Stimulated activated CD4-positive, alpha-beta T cell treated with anti-CD3 and anti-CD28 coated beads, Interleukin-4, amount 100 ng/mL, for 1 hour (primary cell): ENCODE measurements at places on chromosomes 5 and 9.

DNA sequence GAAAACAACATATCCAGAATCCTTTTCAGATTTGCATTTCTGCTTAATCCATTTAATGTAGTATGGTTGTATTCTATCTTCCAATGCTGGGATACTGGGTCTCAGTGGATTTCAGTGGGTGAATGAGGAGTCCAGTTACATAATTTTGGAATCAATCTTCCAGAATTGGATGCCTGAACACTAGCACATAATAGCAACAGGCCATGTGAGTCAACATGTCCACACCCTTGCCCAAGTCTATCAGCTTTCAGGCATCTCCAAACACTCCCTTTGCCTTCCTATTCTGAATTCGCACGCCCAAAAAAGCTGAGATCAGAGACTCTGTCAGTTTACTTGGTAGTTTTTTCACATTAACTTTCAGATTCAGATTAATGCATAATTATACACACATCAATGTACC is 202.6 kb downstream of the TSSK1B start:
- no peak for DNase-seq

DNA sequence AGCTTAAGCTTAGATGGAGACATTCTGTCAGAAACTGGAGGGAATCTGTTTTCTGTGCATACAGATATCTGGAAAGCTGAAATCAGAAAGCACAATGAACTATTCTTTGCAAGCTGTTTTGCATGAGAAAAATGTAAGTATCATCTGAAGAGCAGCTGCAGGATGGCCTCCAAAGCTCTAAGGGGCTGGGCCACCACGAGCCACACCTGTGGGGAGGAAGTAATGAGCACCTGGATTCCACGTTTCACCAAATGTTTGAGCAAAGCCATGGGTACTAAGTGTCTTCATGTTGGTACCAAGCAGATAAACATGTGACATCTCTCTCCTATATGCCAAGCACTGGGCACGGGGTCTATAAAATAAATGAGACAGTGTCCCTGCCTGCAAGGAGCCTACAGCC is 199.3 kb downstream of the TTLL11 start:
- no peak for DNase-seq

GRCh38 chr5:173733831-173734501 is 117.5 kb upstream of the BOD1 start:
- no peak for DNase-seq

GRCh38 chr5:94362857-94363256 is 255.5 kb downstream of the KIAA0825 start:
- no peak for DNase-seq

GRCh38 chr5:162429142-162429541 is 361.6 kb downstream of the GABRG2 start:
- no peak for DNase-seq

DNA sequence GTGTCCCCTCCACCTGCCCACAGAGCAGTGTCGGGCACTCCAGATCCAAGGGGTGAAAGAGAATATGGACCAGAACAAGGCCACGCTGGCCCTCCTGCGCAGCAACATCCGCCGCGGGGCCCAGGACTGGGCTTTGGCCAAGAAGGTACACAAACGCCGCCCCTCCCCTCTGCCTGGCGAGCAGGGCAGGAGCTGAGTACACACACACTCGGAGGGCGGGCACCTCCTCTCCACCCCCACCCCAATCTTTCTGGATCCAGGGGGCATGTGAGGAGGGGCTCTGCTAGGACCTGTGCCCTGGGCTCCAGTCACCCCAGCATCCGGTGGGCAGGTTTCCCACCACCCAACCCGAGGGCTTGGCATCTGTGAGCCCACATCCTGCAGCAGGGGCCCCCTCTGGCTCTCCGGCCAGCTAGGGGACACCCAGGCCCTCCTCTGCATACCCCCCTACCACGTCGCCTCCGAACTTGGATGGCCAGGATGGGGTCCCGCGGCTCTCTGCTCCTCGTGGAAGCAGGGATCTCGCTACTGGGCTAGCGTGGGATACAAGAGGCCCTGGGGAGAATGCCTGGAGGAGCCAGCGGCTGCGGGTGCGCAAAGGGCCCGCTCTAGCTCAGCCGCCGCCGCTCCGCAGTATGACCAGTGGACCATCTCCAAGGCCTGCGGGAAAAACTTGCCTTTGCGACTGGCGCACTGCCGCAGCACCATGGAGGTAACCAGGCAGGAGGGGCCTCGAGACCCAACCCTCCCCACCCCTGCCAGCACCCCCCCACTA is 3.1 kb downstream of the CCDC183 start:
- no peak for DNase-seq

GRCh38 chr5:114324282-114324681 is 37.6 kb upstream of the KCNN2 start:
- DNase-seq = no peak
